Left colon (tissue), 2 donors: ENCODE measurements at places on chromosomes 2 and 18.

DNA sequence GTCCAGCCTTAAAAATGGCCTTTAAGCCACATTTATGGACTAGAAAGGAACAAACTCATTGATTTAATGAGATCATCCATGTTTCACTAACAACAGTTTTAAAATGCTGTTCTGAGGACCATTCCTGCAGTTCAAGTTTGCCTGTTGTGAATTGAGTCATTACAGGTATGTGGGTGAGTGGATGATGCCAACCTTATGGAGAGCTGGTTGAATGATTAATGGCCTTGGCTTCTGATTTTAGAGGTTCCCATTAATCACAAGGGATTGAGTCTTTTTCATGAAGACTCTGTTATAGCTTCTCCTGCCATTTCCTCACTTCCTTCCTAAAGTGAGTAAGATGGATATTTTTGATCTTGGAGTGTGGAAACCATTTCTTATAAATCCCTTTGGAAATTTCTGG, 459.8 kb upstream of the SLC14A2 start:
- DNase-seq = no peak

- DNase-seq = no peak
Measured at GRCh38 chr2:229387866-229388265, 116.8 kb upstream of the PID1 start.

GRCh38 chr2:122077114-122077513, 321.7 kb downstream of the TSN start:
- DNase-seq = no peak

DNA sequence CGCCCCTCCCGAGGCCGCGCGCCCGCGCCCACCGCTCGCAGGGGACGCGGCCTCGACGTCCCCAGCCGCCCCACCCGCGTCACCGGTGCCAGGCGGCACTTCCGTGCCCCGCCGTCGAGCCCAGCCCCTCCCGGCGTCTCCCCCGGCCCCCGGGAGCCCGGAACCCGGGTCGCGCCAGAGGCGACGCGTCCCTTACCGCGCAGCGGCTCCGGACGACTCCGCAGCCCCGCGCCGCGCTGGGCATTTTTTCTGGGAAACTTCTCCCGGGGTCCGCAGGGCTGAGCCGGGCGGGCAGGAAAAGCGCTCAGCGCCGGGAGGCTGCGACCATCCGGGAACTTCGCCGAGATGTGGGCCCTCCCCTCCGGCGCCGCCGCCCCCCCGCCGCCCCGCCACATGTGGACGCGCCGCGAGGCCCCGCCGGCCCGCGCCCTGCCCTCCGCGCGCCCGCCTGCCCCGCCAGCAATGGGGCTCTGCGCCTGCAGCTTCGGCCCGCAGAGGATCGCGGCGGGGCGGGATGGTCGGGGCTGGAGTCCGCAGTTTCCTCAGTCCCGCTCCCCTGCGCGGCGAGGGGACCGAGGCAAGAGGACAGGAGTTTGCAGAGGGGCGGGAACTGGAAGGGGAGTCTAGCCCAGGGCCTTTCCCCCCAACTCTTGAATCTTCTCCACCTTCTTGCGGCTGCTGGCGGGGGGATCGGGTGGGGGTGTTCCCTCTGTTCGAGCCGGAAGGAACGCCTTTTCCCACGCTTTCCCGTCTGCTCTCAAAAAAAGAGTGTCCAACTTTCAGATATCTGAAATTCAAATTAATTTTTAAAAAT, 81.5 kb downstream of the CHRNA1 start:
- peak; percentile 64 for DNase-seq

DNA sequence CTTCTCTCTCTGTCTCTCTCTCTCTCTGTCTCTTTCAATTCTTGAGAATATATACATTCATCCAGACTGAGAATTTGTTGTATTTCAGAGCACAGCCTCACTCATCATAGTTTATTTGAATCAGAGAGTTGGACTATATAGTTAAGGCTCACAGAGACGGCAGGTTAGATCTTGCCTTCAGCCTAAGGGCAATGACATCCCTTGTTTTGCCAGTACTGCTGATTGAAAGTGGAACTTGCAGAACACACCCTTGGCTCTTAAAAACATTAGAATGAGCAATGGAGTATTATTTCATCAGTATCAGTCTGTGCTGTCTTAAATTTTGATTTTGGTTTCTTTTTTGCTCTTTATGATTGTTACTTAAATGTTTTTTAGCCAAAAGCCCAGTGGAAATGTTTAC, 62.0 kb upstream of the DSG1 start:
- no peak for DNase-seq

GRCh38 chr2:27621524-27621923, 7.3 kb downstream of the CCDC121 start:
- no peak for DNase-seq
